CD4-positive, alpha-beta T cell treated with Interferon gamma for 1 hour (primary cell): ENCODE measurements at places on chromosomes 1 and 21.

- peak; percentile 66 for DNase-seq
These were observed 23.1 kb upstream of the RAP1A start for GRCh38 chr1:111596499-111596898.

DNA sequence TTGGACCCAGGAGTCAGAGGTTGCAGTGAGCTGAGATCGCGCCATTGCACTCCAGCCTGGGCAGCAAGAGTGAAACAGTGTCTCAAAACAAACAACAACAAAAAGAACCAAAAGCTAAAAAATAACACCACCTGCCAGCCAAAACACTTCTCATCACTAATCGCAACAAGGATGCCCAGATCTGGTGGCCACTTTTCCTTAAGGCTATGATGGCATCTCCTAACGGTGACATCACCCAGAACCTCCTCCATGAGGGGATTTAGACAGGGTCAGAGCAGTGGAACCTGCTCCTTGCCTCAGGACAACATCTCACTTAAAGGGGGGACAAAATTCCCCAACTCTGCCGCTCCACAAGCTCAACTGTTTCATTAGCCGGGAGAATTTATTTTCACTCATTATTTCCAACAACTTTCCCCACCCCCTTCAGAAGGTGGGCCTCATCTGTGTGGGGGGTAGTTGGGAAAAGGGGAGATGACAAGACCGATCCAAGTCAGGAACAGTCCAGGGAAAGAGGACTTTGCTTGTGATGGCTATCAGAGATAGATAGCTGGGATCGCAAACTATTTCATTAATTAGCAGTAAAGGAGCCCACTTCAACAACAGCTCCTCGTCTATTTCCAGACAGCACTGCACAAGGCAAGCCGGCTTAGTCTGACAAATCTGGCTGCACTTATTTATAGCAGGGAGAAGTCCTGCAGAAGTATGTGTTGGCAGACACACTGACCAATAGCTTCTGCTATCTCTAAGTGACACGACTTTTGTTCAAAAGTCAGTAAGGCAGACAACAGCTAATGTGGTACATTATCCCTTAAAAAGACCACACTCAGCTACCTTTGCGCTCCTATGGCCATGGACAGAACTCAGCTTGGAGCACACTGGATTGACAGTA, 2.6 kb downstream of the PABPC4 start:
- no peak for DNase-seq

DNA sequence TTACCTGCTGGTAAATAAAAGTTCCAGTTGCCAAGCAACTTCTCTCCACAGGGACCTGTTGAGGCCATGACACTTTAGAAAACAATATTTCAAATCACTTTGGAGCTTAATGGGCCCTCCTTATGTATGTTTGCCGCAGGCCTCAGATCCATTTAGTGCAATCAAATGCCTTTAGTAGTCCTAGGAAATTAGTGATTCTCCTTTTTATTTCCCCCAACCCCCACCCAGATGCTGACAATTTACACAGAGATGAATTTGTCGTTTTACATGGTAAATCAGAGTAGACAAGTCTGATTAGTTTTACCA, 83.6 kb downstream of the CLIC4 start:
- DNase-seq: no peak

- no peak for DNase-seq
These were observed 158.7 kb downstream of the PEX14 start for GRCh38 chr1:10633416-10633815.

GRCh38 chr1:7510389-7510931, 260.6 kb upstream of the VAMP3 start:
- DNase-seq: no peak

GRCh38 chr1:200376528-200376927, 33.3 kb downstream of the ZNF281 start:
- DNase-seq: no peak

GRCh38 chr1:12231276-12231595, 1.4 kb downstream of the VPS13D start:
- no peak for DNase-seq
